AML-193 (cell line): ENCODE measurements at places on chromosomes 6 and 20.
A peak's percentile ranks its signal among the peaks of the same experiment; 100 is the strongest.

DNA sequence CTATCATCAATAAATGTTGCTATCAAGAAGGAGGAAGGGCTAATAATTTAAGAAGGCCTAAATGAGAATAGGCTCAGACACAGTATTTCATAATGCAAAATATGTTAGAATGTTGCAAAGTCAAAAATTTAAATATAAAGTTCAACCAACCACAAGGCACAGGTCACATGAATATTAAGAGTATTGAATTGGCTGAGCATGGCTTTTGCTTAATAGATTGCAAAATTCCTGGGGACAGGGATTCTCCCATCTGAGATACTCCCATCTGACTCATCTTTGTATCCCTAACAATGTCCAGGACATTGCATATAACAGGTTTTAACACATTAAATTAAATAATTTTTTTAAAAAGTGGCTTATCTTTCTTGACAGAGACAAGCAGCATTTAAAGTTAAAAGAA is 32.9 kb upstream of the UTRN start:
- no peak for DNase-seq

- DNase-seq, result no peak
Measured at GRCh38 chr20:14711652-14712051, 374.2 kb upstream of the FLRT3 start.

DNA sequence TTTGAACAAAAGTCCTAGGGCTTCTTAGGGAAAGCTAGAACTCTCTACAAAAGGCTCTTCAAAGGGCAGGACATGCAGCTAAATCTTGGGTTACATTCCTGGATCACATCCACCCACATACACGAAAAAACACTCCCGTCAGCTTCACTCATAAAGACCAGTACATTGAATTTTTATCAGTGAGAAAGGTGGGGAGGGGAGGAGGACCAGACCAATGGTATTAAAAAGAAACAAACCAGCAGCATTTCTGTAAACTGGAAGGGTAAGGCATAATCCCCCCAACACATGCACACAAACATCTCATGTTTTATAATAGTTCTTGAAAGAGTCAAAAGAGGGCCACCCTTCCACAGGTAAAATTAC is 31.6 kb downstream of the MYLK4 start:
- no peak for DNase-seq

DNA sequence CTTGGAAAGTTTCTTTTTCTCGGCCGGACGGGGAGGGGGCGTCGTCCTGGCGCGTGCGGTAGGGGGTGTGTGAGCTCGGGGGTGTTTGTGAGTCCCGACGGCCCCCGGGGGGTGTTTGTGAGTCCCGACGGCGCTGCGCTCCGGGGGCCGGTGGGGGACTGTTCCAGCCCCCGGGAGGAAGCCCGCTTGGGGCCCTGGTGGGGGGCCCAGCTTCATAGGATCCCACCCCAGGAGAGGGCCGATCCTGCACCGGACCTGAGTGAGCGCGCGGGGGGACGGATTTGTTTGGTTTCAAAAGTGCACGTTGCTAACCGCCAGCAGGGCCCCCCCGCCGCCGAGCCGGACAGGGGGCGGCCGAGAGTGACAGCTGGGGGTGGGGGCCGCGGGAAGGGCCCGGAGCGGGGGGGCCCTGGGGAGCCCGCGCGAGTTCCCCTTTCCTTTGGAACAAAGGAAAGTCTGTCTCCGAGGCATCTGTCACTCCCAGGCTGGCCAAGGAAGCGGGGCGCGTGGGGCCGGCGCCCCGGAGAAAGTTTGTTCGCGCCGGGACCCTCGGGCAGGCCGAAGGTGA is 485 bp downstream of the TGIF2 start:
- peak; percentile 33 for DNase-seq

DNA sequence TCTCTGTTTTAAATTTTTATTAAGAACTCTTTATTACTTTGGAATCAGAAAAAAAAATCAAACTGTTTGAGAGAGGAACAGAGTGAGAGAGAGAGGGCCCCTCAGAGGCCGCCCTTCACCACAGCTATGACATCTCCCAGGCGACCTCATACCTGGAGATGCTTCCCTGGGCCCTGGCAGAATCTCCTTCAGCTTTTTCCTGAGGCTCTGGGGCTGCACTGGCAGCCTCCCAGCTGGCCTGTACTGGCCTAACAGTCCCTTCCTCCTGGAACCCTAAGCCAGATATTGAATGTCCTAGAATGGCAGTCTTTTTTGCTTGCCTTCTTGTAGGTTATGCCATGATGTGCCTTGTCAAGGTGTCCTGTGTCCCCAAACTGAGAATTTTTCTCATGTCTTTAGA is 13.7 kb downstream of the ABHD12 start:
- no peak for DNase-seq

DNA sequence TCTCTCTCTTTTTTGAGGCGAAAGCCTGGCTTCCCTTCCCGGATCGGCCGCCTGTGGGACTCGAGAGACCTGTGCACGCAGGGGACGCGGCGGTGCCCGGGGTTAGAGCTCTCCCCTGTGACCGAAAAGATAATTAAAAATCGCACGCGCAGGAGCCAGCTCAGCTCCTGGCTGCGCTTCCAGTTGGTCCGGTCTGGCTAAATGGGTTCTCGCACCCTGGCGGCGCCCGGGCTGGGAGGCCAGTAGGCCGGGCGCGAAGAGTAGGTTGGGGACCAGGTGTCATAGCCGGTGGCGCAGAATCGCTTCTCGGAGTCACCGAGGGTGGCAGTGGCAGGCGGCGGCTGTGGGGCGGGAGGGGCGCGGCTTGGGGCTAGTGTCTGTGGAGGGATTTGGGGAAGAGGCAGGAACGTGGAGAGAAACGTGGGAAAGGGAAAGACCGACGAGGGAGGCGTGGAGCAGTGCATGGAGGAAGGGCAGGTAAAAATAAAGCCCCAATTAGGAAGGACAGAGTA is 41.9 kb upstream of the SUPT3H start:
- DNase-seq, result peak; percentile 85

GRCh38 chr6:51711876-51712275 is 375.5 kb downstream of the PKHD1 start:
- DNase-seq, result no peak

DNA sequence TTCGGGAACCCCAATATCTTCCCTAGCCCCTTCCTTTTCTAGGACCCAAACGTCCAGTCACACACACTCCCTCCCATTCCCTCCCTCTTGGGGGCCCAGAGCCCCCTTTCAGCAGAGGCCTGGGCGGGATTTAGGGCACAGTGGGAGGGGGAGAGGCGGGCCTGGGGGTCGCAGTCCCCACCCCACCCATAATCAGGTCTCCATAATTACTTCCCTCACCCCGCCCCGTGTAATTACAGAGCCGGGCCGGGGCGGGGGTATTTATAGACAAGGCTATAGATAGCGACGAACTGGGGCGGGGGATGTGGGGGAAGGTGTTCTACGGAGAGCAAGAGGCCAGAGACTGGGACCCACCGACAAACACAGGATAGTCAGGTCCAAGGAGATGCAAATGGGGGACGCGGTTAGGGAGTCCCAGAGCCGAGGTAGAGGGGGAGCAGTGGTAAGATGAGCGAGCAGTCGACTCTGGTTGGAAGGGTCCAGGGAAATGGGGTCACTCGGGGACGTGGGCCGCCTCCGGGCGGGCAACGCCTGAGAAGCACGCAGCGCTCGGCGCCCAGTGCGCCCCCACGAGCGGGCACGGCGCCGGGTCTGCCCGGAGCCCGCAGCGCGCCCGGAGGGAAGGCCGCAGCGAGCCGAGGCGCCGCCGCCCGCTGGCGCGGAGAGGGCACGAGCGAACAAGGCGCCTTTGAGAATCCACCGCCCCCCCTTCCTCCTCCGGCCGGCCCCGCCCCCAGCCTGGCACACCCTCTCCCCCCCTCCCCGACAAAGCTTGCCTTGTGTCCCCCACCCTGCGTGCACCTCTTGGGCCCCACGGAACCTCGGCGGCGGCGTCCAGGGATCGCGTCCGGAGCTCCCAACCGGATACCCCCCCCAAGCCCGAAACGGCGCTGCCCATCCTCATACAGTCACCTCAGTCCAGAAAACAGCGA is 670 bp upstream of the COL11A2 start:
- no peak for DNase-seq

DNA sequence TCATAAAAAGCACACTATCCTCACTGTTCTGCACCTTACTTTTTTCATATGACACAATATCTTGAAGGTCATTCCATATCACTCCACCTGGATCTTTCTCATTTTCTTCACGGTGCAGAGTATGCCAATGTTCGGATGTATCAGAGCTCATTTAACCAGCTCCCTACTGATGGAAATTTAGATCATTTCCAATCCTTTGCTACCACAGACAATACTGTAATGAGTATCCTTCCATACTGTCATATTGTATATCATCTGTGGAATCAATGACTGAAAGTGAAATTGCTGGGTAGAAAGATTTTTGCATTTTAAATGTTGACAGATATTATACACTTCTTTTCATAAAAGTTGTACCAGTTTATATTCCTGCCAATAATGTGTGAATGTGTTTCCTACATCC is 2.2 kb upstream of the RAB44 start:
- DNase-seq, result no peak

DNA sequence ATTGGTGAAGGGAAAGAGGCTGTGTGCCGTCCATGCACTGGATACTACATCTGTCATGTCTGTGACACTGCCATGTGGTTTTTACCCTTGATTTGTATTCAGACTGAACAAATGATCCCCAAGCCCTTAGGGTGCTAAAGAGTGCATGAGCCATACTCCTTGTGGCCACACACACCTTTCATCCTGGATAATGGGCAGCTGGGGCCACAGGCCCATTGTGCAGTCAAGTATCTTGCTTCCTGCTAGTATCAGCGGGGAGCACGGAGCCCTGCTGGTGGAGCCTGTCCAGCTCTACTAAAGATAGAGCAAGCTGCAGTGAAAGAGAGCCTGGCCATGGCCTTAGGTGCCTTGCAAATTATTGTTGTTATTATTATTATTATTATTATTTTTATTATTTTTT is 75.1 kb downstream of the SLX4IP start:
- no peak for DNase-seq

- no peak for DNase-seq
Measured at GRCh38 chr6:111548368-111548767, 57.3 kb downstream of the TRAF3IP2 start.

GRCh38 chr6:25016014-25016720 is 80.4 kb upstream of the RIPOR2 start:
- no peak for DNase-seq

DNA sequence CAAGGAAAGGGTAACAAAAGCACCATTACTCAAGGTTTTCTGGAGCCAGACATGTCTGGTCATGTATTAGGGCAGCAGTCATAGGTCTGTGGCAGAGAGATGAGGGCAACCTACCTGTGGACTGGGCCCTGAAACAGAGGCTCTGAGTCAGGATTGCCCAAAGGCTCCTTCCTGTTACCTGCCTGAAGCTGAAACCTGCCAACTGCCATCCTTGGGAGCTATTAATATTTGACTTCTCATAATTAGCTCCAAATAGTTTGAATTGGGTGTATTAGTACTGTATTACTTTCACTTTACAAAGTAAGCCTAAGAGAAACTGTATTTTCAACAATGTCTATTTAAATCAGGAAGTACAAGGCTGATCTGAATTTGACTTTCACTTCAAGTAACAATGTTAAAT is 72.0 kb upstream of the TBX18 start:
- DNase-seq, result no peak

GRCh38 chr6:3733321-3733925 is 18.1 kb downstream of the PXDC1 start:
- no peak for DNase-seq

GRCh38 chr6:62367601-62368000 is 81.6 kb upstream of the KHDRBS2 start:
- peak; percentile 76 for DNase-seq

DNA sequence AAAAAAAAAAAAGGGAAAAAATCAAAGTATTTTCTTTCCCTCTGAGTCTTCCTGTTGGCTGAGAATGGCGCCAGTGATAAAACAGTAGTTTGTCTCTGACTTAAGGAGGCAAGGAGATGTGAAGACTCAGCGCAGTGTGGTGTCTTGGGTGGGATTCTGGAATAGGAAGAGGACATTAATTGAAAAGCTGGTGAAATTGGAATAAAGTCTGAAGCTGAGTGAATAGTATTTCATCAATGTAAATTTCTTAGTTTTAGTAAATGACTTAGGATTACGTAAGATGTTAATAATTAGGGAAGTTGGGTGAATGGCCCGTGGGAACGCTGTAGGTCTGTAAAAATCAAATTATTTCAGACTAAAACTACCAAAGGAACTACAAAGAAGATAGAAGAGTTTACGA is 122.8 kb upstream of the ZNF217 start:
- DNase-seq, result peak; percentile 58

- no peak for DNase-seq
Measured at GRCh38 chr6:170317076-170317475, 10.5 kb downstream of the FAM120B start.

GRCh38 chr20:25481235-25481917 is 73.9 kb downstream of the GINS1 start:
- DNase-seq, result no peak

GRCh38 chr6:169858293-169858934 is 107.0 kb downstream of the ERMARD start:
- no peak for DNase-seq

DNA sequence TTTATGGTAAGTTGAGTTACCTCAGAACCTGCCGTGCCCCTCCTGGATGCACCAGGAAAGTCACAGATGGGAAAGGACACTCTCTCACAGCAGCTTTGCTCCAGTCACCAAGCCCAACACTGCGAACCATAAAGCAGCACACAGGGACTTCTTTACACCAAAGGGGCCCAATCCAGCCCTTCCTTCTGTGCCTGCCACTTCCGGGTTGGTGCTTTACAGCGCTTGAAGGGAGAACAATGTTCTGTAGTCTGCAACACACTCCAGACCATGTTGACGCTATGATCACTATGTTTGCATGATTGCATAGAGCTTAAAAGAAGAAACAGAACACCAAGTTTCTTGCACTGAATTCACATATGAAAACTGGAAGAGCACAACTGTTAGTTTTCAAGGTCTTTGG is 57.1 kb downstream of the SERAC1 start:
- DNase-seq, result no peak

GRCh38 chr6:156280065-156280464 is 497.1 kb upstream of the ARID1B start:
- DNase-seq, result no peak

DNA sequence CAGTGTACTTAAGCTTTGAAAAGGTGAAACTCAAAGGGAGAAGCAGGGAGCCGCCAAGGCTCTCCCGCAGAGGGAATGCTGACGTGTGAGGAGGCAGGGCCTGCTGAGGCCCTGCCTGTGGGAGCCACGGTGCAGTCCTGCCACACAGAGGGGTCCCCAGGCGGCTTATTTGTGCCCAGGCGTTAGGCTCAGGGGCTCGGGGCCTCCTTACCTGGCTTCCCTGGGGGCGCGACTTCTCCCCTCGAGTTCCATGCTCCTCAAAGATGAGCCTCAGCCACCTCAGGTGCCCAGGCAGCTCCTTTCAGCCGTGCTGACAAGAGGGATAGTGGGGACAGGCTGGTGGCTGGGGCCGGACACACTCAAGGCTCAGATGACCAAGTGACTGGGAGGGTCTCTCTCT is 2.2 kb upstream of the KIF25 start:
- DNase-seq, result no peak
